ENCODE measurements at places on chromosomes 11 and 22.

DNA sequence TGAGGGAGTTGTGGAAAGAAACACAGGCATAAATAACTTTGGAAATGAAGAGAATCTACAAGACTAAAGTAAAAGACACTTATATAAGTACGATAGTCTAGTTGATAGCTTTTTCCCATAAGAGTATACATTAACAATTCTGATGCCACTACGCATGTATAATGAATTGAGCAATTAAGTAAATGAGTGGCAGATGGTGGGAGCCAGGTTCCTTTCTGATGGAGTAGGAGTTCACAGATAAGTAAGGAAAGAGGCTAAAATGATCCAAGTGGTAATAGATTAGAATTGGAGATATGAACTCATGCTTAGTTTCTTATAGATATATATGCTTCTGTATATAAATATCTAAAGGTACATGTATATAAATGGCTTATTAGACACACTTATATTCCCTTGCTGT, 368.3 kb downstream of the FAM181B start:
- no peak for DNase-seq

DNA sequence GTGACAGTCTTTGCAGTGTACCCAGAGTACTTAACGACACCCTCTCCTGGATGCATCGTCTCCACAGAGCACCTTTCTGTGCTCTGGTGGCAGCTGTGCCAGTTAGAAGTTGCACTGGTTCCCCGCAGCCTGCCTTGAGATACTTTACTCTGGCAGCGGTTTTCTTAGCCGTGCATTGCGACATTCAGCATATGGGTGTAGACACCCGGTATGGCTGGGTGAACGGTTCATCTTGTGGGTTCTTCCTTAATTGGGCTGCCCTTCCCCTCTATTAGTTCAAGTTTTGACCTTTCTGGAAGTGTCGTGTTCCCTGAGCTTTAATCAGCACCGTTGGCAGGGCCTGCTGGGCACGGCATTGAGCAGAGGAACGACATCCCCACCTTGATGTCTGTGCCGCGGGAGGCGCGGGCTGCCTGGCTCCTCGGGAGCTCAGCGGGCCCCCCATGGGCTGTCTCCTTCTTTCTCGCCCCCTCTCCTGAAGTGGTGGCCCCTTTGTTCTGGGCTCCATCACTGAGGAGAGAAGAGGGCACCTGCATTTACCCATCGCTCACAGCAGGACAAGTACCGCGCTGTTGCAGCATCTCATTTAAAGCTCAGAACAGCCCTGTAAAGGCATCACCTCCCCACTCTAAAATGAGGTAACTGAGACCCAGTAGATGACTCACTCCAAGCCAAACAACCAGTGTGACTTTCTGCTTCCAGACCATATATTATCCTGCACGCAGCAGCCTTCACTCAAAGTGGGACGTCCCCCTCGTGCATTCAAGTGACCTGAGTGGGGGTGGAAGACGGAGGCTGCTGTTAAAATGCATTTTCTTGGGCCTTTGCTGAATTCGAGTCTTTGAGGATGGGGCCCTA, 13.3 kb downstream of the FAM83F start:
- peak; percentile 85 for DNase-seq

GRCh38 chr11:72541257-72541974, 107.1 kb upstream of the CLPB start:
- DNase-seq, result no peak

GRCh38 chr11:58965246-58965985, 26.1 kb downstream of the GLYATL1 start:
- DNase-seq, result no peak

DNA sequence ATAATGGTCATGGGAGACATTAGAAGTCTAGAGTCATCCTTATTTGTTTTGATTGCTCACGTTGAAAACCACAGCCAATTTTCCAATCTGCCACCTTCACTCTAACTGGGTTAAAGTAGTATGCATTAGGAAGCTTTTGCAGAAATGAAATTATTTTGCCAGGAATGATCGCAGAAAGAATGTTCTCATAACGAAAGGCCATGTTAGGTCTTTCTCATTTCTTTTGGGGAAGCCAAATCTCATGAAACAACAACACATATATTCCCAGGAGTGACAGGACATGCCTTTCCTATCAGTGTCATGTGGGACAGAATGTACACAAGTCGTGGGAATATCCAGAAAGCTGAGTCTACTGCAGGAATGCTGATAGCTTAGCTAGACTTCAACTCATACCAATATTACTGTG, 386.3 kb downstream of the AASDHPPT start:
- DNase-seq, result no peak

GRCh38 chr11:111944651-111945051, 7.5 kb downstream of the DIXDC1 start:
- DNase-seq, result peak; percentile 28

DNA sequence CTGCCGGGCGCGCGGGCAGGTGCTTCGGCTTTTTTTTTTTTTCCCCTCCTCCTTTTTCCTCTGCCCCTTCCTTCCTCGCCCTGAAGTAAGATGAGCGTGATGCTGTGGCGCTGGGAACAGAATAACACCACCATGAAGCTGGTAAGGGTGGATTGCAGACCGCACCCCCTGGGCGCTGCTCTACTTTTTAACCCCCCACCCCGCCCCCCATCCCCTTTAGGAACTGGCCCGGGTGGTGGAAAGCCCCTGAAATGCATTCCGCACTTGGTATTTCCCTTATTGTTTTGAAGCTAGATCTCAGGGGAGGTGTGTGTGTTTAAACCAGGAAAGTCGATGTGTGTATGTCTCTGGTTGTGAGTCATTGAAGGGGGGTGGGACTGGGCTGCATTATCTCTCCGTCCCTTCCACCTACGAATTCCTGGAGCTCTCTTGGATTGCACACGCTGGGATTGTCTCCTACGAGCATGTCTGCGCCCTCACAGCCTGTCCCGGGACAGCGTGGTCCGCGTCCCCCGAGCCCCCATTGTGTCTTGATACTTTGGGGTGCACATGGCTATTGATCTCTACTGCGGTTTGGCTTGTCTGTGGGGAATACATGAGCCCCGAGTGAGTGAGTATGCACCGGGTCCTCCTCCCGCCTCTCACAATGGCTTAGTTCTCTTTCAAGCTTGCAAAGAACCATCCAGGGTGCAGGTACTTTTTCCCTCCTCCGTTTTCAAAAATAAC, 64.9 kb downstream of the NAV2 start:
- DNase-seq, result no peak
